Stimulated activated CD8-positive, alpha-beta memory T cell treated with anti-CD3 and anti-CD28 coated beads, Interleukin-15, amount 100 ng/mL, for 4 hours (primary cell): ENCODE measurements at places on chromosomes 13 and 19.

DNA sequence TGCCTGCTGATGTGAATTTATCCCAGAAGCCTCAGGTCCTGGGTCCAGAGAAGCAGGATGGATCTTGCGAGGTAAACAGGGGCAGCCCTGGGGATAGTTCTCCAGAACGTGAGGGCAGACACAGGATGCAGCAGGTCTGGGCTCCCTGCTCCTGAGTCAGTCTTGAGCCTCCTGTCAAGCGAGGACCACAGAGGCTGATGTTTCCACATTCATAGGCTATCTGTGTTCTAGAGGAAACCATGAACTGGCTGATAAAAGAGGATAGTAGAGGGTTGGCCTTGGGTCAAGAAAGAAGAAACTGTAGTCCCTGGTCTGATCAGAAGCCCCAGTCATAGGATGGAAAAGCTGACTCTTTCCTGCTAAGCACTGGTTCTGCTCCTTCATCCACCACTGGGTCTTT, 2.2 kb downstream of the ZNF175 start:
- DNase-seq, result no peak

GRCh38 chr19:55909801-55910200, 22.3 kb downstream of the NLRP13 start:
- no peak for DNase-seq

DNA sequence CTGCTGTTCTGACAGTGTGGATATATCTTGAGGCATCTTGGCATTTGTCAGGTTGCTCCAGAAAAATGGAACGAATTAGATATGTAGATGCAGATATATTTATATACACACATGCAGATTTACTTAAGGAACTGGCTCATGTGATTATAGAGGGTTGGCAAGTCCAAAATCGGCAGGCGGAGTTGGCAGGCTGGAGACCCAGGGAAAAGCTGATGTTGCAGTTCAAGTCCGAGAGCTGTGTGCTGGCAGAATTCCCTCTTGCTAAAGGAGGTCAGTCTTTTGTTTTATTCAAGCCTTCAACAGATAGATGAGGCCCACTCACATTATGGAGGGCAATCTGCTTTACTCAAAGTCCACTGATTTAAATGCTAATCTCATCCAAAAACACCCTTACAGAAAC, 24.4 kb upstream of the CSNK1A1L start:
- no peak for DNase-seq

DNA sequence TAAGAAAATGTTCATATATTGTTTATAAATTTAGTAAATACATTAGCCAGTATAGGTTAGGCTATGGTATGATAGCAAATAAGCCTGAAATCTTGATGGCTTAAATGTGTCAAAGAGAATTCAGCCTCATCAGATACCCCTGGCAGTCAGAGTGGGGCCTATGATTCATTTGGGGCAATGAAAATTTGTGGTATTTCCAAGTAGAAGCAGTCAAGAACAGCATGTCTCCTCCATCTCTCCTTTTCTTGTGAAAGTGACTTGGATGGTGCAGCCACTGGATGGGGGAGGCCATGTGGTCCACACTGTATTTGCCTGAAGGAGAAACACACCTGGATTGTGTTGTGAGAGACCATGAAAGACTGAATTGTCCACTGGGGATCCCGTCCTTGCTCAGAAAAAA, 82.7 kb downstream of the DLEU7 start:
- no peak for DNase-seq

GRCh38 chr19:15412832-15413231, 6.0 kb downstream of the AKAP8L start:
- DNase-seq, result no peak

GRCh38 chr19:6543866-6544347, 13.1 kb downstream of the TNFSF9 start:
- DNase-seq, result no peak

DNA sequence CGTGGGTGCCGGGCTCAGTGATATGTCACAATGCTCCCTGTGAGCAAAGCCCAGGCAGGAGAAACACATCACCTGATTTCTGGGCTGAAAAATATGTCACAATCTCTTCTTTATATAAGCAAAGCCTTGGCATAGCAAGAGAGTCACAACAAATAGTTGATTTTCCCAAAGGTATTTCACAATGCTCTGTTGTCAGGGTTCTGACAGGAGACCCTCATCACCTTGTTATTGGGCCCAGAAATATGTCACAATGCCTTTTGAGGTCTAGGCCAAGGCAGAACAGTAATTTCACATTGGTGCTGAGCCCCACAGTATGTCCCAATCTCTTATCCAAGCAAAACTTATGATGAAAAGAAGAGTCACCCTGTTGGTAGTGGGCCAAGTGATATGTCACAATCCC, 125.7 kb downstream of the ZNF675 start:
- DNase-seq, result no peak

DNA sequence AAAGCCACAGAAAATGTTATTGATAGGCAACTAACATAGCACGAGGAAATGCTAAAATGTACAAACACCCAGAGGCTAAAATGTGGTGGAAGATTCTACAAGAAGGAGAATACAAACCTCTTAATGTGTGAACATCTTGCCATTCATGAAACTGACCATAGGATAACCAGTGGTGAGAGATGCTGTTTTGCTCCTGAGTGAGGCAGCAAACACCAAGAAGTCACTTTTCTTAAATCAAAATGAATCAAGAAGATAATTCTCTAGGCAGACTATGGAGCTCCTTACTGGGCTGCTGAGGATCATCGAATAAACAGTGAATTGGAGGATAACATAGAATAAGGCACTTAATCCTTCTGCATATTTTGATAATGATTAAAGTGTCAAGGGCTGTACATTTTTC, 375.4 kb upstream of the SLITRK6 start:
- DNase-seq, result no peak

DNA sequence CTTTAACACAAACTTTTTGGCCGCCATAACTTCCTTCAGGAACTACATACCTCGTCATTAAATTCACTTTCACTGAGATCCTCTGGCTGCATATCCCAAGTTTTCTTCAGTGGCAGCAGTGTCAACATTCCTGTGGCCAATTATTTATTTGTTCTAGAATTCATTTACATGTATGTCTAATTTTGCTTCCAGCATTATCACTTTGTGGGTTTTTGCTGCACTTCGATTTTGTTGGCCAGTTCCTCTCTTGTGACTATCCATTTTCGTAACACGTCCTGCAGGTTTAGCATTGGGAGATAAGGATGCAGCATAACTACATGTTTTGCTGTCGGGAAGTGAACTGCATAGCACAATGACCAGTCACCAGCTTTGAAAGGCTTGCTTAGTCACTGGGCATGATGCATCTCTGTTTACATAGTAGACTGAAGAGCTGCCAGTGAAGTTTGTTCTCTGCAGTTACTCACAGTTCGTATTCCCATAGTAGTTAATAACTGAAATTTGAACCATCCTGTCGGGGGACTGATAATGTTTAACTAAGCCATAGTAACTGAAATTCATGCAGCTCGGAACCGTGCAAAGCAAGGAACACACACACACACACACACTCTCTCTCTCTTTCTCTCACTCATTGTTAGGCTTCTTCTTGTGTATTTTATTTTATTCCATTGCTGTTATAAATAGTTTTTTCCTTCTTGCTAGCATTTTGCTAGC, 28.3 kb downstream of the ZNF507 start:
- no peak for DNase-seq

DNA sequence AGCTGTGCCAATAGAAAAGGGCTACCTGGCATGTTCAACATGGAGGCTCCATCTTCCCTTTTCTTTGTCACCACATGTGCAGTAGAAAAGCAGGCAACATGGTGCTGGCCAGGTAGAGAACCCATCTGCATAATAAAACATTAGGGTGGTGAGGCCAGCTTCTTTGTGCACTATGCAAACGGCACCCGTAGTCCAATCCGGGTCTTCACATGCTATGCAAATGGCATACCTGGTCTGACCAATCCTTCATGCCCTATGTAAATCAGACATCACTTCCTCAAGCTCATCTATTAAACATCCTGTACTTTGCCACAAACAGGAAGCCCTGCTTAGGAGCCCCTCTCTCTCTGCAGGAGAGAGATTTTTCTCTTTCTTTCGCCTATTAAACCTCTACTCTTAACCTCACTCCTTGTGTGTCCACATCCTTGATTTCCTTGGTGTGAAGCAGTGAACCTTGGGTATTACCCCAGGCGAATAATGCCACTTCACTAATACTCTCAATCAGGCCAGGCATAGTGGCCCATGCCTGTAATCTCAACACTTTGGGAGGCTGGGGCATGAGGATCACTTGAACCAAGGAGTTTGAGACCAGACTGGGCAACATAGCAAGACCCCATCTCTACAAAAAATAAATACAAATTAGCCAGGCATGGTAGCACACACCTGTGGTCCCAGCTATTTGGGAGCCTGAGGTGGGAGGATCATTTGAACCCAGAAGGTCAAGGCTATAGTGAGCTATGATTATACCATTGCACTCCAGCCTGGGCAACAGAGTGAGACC, 111.3 kb upstream of the MRI1 start:
- DNase-seq, result no peak

- no peak for DNase-seq
These were observed 1.9 kb downstream of the SIGLEC14 start for GRCh38 chr19:51644636-51645271.

- no peak for DNase-seq
These were observed 893.8 kb upstream of the SLC10A2 start for GRCh38 chr13:103960001-103960400.

GRCh38 chr19:12137221-12137940, 2.8 kb downstream of the ZNF20 start:
- DNase-seq, result no peak

DNA sequence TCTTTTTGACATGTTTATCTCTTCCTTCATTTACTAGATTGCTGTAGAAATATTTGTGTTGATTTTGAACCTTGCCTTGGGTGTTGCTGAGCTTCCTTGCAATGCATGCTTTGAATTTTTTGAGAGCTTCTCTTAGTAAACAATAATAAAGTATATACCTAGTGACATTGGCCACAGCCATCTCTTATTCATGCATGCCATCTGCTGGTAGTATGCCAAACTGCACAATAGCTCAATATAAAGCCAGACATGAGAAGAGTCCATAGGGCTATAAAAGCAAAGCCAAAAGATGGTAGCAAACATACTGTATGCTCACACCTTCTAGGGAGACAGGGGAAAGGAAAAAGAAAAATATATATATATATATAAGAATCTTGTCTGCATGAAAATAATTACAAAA, 18.9 kb upstream of the ZSCAN5A start:
- DNase-seq, result no peak

DNA sequence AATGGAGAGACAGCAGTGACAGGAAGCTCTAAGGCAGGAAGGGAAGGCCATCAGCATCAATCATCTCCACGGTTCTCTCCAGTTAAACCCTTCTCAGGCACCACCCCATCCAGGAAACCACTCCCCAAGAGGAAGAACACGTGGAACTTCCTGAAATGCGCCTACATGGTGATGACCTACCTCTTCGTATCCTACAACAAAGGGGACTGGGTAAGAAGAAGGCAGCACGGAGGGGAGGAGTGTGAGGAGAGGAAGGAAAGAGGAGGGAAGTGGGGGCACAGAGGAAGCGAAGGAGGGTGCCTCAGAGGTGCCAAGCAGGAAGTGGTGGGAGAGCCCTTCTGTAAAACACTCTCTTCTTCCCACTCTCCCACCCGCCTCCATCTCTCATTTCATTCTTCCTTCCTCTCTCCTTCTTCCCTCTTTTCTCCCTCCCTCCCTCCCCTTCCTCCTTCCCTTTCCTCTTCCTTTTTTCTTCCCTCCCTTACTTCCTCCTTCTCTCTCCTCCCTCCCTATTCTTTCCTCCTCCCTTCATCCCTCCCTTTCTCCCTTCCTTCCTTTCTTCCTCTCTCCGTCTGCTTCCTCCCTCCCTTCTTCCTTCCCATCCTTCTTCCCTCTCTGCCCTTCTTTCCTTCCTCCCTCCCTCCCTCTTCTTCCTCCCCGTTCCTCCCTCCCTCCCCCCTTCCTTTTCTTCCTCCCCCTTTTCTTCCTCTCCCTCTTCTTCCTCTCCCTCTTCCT, 12.6 kb downstream of the ZSCAN5A start:
- DNase-seq, result no peak

DNA sequence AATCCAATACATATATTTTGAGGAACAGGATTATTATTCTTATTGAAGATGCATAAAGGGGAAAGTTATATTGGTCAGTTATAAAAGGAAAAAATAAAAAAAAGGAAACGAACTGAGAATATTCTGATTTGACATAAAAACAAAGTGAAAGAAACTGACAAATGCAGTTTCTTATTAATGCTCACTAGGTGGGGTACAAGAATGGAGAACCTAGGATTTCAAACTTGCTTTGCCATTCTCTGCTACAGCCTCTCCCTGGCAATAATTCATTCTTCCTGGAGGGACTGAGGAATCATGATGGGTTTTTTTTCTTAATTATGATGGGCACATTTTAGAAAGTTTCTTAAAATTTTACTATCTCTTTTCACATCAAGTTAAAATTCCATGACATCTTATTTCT, 154.9 kb downstream of the PCDH9 start:
- no peak for DNase-seq

DNA sequence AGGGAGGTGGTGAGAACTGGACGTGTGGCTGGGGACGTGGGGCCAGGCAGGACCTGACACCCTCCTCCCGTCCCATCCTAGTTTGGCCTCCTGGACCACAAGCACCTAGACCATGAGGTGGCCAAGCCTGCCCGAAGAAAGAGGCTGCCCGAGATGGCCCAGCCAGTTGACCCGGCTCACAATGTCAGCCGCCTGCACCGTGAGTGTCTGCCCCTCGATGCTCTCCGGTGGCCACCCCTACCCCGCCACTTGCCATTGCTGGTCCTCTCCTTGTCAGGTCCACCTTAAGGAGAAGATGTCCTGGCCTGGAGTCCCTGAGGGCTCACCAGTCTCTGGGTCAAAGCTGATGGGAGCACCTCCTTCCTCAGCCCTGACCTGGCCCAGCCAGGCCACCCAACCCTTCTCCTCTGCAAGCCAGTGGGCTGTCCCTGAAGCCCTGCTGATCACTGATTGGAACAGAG, 2.2 kb downstream of the ANGPTL4 start:
- no peak for DNase-seq

DNA sequence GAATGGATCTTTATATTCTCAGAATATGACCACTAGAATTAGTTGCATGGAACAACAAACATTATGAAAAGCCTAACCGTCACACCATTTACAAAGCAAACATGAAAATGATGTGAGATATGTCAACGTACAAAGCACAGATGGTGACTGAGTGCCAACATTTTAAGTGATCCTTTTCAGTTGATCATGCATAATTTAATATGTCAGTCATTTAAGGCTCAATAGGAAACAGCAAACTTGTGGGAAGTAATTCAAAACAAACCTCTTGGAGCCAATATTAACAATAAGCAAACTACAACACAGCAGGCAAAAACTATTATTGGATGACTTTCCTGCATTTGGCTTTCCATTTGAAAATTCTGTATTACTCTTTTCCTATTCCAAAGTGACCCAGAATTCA, 277.6 kb downstream of the SLITRK6 start:
- DNase-seq, result no peak

DNA sequence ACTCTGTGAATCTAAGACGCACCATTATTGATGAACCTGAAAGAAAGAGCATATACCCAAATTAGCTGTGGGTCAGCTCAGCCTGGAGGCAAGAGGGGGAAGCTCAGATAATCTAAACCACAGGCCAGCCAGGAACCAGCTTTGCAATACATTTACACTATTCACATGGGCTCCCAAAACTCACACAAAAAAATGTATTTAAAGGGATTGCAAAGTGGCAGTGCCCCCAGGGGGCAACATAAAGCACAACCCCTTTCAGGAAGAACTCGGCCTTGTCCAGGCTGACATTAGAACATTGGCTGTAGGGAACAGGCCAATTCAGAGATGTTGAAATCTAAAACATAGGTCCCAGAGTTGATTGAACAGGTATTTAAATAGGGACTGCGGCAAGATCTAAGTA, 3.2 kb upstream of the PROZ start:
- no peak for DNase-seq
